Activated naive CD4-positive, alpha-beta T cell (primary cell): ENCODE measurements at places on chromosomes 7 and 10.

- DNase-seq = no peak
These were observed at the start of gene HACD1 for GRCh38 chr10:17617031-17617911. Gene HACD1 (minus strand): TSS chr10:17617374. CDS start chr10:17617339, 35 bp downstream.

DNA sequence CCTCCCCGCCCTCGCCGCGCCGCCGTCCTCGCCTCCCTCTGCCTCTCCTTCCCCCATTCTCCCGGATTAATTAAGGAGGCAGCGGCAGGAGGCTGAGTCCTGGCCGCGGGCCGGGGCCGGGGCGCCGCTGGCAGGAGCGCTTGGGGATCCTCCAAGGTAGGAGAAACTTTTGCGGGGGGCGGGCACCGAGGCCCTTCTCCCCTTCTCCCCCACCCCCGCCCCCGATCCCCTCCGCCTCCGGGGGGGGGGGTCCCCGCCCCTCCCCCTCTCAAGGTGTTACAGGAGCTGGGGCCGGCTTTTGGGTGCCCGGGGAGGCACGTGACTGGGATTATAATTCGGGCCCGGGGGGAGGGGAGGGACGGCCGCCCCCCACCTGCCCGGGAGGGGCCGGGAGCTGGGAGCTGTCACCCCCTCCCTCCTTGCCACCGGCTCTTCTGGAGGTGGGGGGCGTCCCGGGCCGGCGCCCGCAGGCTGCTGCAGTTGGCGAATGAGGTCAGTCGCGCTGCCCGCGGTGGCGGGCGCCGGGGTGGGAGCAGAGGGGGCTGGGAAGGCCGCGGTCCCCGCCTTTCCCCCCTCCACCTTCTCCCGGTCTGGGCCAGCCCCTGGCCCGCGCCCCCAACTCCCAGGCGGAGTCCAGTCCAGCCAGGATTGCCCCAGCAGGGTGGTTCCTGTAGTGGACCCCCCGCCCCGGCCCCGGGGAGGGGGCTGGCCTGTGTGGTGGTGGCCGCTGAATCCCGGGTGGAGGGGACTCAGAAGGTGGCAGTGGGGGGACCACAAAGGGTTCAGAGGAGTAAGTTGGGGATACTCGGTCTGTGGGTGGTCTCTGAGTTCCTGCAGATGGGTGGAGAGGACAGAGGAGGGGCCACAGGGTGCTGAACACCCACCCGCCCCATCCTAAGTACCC, 567 bp downstream of the GTF2IRD1 start:
- DNase-seq = no peak

- no peak for DNase-seq
These were observed 122.5 kb downstream of the PTPN20 start for GRCh38 chr10:47033541-47034270.

DNA sequence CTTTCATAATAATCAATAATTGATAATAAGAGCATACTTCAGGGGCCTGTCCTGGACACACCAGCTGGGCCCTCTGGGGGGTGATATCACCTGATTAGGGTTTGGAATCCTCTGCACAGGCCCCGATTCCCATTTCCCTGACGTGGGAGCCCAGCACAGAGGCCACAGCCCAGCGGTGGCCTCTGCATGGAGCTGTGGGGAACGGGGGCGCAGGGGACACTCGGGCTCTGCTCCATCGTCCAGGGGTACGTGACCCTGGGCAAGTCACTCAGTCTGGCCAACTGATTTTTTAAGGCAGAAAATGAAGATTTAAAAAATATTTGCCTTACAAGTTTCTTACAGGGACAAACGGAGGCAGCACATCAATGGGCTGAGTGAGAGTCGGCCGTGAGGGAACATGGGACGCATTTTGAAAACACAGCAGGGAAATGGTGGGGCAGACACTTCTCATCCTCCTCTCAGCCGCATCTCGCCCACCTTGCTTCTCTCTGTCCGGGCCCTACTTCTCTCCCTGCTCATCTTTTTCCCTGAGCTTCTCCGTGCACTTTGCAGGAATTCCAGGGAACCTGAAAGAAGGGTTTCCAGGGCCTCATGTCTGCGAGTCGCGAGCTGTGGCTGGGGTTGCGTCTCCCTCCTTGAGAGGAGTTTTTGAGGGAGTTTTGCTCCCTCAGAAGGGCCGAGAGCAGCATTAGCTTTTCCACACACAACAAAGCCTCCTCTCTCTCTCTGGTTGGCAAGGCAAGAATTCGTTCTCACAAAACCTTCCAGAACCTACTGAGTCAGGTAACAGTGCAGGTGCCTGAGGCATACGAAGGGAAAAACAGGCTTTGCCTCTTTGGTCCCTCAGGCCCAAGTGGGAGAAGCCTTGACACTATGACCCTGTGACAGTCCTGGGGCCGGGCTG, 312.0 kb downstream of the WDR37 start:
- DNase-seq = no peak

- no peak for DNase-seq
These were observed 72.0 kb downstream of the DOCK1 start for GRCh38 chr10:126977216-126977615.

- DNase-seq = no peak
These were observed 128.5 kb downstream of the ANKRD7 start for GRCh38 chr7:118352867-118353453.

GRCh38 chr10:131772441-131772840, 128.4 kb upstream of the PPP2R2D start:
- no peak for DNase-seq

DNA sequence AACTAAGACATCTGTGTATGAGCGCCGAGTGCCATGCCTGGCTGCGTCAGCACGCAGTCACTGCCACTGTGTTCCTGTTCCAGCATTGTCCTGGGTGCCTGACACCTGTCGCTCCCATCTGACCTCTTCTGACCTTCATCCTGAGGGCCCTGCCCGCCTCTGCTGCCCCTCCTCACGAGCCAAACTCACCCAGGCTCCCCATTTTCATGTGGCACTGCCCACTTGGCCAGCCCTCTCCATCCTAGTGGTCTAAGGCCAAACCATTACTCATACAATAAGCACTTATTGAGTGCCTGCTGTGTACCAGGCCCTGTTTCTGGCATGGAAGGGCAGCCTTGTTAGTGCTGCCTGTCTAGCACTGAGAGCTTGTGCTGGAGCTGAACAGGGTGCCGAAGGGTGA, 77.2 kb upstream of the PCBD1 start:
- DNase-seq = no peak

DNA sequence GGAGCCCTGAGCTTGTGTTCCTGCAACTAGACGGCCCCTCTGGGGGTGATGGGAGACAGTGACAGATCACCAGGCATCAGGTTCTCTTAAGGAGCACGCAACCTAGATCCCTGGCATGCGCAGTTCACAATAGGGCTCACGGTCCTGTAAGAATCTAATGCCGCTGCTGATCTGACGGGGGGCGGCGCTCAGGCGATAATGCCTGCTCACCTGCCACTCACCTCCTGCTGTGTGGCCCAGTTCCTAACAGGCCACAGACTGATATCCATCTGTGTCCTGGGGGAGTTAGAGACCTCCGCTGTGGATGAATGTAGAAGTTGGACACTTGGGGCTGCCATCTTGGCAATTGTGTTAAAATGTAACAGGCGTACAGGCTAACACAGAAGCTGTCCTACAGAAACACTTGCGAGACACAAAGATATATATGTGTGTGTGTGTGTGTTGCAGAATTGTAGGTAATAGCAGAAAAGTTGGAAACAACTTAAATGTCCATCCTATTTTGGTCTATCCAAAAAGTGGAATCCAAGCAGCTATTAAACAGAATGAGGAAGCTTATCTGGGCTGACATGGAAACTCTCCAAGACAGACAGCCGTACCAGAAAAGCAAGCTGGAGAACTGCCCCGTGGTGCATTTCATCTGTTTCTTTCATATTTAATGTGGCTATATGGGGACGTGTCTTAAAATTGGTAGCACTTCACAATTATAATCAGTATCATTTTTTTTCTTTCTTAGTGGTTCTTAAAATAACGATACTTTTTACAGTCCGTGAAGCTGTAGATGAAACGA, 82.8 kb downstream of the MKI67 start:
- DNase-seq = no peak

DNA sequence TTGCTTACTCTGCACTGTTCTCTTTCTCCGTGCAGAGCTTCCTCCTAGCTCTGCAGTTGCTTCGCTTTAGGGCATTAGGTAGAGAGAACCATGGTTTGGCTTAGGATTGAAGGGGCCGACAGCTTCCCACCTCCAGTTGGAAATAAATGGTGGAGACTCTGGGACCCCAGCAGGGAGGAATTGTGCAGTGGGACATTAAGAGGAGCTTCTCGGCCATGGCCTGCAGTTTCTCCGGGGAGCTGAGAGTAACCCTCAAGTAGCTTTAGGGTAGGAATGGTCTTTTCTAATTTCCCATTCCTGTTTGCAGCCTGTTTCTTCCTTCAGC, 1.2 kb downstream of the SUFU start:
- no peak for DNase-seq
